Neural progenitor cell (in vitro differentiated cells): ENCODE measurements at places on chromosomes 6 and 20. TPM values are rescaled to one million over a fixed set of nuclear protein-coding genes. Genes with fewer than 3 reads are reported as not detected.

GSTA3 gene
- total RNA-seq: not detected in 2 replicates

UBE2C gene
- total RNA-seq: 325 and 442 TPM in 2 replicates

ARMC2 gene
- 2.9 and 3.7 TPM in 2 replicates for total RNA-seq

SAMD5 gene
- total RNA-seq: 0.06 and 0.09 TPM in 2 replicates

SLC29A1 gene
- 34.8 and 69.7 TPM in 2 replicates for total RNA-seq

KCNQ2 gene
- total RNA-seq: 39.5 and 106 TPM in 2 replicates

SLC13A3 gene
- total RNA-seq: 4.5 and 7.4 TPM in 2 replicates

TXLNB gene
- total RNA-seq: 0.06 TPM in 2 replicates

BPIFB1 gene
- total RNA-seq: not detected in 2 replicates

LATS1 gene
- 21.1 and 28.0 TPM in 2 replicates for total RNA-seq

HSPA1L gene
- total RNA-seq: 0.49 and 1.2 TPM in 2 replicates

TNFAIP3 gene
- total RNA-seq: 1.8 and 5.3 TPM in 2 replicates

RMND1 gene
- 32.1 and 44.0 TPM in 2 replicates for total RNA-seq

VGLL2 gene
- not detected in 2 replicates for total RNA-seq

PDYN gene
- 0.12 and 0.30 TPM in 2 replicates for total RNA-seq

C6orf141 gene
- total RNA-seq: 87.2 and 97.2 TPM in 2 replicates

DSTN gene
- total RNA-seq: 107 and 158 TPM in 2 replicates

NSFL1C gene
- total RNA-seq: 30.5 and 43.4 TPM in 2 replicates

TRIM40 gene
- total RNA-seq: not detected in 2 replicates

BTNL2 gene
- not detected in 2 replicates for total RNA-seq

WFDC10B gene
- total RNA-seq: not detected in 2 replicates

DDX43 gene
- not detected in 2 replicates for total RNA-seq

BMP7 gene
- 11.2 and 31.1 TPM in 2 replicates for total RNA-seq

IRF4 gene
- 0.11 and 0.53 TPM in 2 replicates for total RNA-seq

SMIM13 gene
- 5.4 and 7.8 TPM in 2 replicates for total RNA-seq

MOG gene
- not detected in 2 replicates for total RNA-seq

RGS19 gene
- 2.0 and 11.0 TPM in 2 replicates for total RNA-seq

HSP90AB1 gene
- total RNA-seq: 1,851 and 2,068 TPM in 2 replicates

ECT2L gene
- 0.06 TPM in 1 of 2 replicates, not detected in the other for total RNA-seq

IL20RA gene
- total RNA-seq: not detected in 2 replicates

DPPA5 gene
- total RNA-seq: not detected in 2 replicates

GPLD1 gene
- total RNA-seq: 4.2 and 8.3 TPM in 2 replicates
